ENCODE measurements at places on chromosomes 1 and 21.
A peak's percentile ranks its signal among the peaks of the same experiment; 100 is the strongest.

GRCh38 chr1:46223472-46223943 is 20.4 kb downstream of the LURAP1 start:
- peak; percentile 91 for DNase-seq

DNA sequence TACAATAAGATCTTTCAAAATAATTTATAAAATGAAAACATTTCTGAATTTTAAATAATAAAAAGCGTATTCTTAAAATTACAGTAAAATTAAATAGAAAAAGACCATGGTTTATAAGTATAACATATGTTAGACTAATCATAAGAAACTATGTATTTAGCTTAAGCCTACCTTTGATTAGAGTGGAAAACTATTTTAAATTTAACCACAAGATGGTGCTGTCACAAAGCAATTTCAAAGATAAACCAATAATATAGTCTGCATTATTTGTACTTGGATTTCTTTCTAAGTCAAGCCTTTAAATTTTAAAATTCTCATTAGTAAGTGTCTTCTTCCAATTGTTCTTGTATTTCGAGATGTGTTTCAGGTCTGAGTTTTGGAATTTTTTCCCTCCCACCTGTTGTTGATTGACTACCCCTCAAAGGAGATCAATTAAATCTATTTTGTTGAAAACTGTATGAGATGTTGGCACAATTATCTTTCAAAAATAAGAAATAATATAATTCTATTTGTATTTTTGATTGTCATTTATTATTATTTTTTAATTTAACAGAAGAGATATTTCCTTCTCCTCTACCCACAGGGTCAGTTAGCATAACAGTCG is 459.8 kb downstream of the KCNT2 start:
- peak; percentile 72 for DNase-seq

- peak; percentile 89 for DNase-seq
These were observed 8.0 kb upstream of the NAV1 start for GRCh38 chr1:201530741-201531531.

GRCh38 chr1:169874229-169874628 is 19.5 kb downstream of the SCYL3 start:
- DNase-seq, result no peak

GRCh38 chr1:117061986-117062415 is 1.9 kb downstream of the TTF2 start:
- DNase-seq, result peak; percentile 24

GRCh38 chr1:223609977-223610376 is 55.5 kb downstream of the CAPN8 start:
- no peak for DNase-seq

GRCh38 chr1:56202186-56202585 is 377.2 kb downstream of the PLPP3 start:
- no peak for DNase-seq

DNA sequence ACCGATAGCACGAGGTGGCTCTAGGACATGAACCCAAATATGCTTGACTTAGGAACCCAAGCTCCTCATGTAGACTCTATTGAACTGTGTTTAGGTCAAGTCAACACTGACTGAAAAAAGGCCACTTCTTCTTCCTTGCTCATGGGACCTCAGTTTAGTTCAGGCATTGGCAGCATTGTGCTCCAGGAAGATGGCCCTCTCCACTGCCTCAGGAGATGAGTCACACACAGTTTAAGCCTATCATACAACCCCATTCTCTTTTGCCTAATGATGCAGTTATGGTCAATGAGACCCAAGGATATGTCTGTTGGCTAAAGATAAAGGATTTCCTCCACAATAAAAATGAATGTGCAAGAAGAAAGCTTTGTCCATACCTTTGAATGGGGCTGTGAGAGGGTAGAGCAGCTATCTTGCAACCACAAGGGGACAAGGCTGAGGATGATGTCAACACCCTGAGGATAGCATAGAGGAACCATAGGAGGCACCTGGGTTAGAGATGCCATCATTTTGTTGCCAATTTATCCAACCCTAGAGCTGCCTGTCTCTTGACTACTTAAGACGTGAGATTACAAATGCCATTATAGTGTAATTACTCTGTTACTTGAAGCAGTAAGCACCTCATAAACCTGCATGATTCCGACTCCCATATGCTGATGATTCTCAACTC is 3.0 kb upstream of the TRIM63 start:
- peak; percentile 97 for DNase-seq

DNA sequence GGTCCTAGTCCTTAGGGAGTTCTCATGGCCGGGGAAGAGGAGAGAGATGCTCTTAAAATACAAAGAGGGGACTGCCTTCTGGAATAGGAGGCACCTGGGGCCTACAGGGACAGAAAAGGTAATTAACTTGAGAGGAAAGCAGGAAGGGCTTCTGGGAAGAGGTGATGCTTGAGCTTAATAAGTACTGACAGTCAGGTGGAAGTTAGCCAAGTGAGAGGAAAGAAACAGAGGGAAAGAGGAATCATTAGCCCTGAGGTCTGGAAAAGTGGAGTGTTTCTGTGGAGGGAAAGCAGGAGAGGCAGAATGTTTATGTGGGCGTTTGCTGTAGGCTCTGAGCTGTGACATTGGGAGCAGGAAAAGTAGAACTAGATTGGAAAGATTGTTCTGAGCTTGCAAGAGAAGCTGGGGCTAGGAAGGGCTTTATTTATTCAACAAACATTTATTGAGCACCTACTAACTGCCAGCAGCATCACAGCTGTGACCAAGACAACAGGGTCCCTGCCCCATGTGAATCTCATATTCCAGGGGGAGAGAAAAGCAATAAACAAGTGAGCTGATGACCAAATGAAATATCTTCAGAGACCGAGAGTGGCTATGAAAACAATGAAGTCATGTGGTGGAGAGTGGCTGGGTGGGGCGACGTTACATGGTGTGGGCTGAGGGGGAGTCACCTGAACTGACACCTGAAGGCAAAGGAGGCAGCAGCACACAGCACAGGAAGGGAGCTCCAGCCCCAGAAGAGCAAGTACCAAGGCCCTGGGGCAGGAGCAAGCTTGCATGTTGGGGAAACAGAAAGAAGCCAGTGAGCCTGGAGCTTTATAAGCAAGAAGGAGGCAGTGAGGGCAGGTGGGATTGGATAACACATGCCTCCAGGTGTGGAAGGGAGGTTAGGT is 4.4 kb upstream of the FNDC5 start:
- DNase-seq, result no peak

DNA sequence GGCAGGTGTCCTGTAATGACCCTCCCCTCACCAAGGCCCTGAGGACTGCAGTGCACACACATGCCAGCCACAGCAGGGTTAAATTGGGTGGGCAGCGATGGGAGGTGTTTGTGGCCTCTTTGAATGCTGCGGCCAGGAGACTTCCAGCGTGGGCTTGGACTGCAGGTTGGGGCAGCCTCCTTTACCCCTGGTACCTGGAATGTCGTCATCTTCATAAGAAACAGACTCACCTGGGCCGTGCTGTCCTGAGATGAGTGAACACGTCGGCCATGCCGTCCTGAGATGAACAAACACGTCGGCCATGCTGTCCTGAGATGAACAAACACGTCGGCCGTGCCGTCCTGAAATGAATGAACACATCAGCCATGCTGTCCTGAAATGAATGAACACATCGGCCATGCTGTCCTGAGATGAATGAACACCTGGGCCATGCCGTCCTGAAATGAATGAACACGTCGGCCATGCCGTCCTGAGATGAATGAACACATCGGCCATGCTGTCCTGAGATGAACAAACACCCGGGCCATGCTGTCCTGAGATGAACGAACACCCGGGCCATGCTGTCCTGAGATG is 50.1 kb upstream of the COL6A1 start:
- no peak for DNase-seq

GRCh38 chr1:98733782-98734112 is 72.2 kb downstream of the SNX7 start:
- no peak for DNase-seq

- no peak for DNase-seq
These were observed 1.0 kb downstream of the KCNK1 start for GRCh38 chr1:233614743-233615521.

DNA sequence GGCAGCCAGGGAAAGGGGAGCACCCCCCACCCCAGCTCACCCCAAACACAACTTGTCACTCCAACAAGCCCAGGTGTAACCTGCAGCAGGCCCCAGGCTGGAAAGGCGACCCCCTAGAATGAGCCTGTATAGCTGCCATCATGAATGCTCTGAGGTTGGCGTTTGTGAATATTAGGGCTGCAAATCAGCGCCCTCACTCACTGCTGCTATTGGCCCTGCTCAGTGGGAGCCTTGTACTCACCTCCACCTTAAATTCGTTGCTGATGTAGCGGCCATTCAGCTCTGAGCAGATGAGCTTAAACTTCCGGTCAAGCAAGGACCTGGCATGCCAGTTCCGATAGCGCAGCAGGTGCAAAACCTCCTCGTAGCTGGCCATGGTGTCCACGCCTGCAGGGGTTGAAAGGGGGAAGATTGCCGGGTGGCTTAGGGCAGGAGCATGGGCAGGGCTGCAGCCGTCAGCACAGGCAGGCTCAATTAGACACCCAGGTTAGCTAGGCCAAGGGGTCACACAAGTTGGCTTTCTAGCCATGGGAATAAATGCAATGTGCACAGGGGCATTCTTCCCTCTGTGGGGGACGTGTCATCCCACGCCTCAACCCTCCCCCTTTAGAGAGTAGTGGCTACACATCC is 81.7 kb downstream of the PIK3CD start:
- no peak for DNase-seq
